Activated CD4-positive, alpha-beta T cell treated with anti-CD3 and anti-CD28 coated beads, Interleukin-2, Interleukin-4, amounts not matched to agents 100 ng/mL and 50 ng/mL, durations not matched to agents 16 hours and 8 hours (primary cell): ENCODE measurements at places on chromosomes 5 and 9.

DNA sequence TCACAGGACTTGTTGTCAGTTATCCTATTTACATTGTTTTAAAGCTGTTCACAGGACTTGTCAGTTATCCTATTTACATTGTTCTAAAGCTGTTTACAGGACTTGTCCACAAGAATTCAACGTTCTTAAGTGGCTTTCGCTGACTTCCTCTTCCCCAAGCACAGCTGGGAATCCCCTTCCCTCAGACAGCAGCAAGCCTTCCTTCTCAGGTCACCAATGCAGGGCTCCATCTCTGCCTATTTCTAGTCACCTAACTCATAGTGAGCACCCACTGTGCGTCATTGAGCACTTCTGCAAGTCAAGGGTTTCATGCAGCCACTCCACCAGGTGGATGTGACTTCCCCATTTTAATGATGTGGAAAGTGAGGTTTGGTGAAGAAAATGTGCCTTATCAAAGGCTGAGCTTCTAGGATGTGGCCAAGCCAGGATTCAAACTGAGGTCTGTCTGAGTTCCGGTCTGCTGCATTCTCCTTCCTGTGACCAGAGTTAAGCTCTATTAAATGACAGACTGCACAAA, 109.8 kb upstream of the ZNF462 start:
- DNase-seq: no peak

DNA sequence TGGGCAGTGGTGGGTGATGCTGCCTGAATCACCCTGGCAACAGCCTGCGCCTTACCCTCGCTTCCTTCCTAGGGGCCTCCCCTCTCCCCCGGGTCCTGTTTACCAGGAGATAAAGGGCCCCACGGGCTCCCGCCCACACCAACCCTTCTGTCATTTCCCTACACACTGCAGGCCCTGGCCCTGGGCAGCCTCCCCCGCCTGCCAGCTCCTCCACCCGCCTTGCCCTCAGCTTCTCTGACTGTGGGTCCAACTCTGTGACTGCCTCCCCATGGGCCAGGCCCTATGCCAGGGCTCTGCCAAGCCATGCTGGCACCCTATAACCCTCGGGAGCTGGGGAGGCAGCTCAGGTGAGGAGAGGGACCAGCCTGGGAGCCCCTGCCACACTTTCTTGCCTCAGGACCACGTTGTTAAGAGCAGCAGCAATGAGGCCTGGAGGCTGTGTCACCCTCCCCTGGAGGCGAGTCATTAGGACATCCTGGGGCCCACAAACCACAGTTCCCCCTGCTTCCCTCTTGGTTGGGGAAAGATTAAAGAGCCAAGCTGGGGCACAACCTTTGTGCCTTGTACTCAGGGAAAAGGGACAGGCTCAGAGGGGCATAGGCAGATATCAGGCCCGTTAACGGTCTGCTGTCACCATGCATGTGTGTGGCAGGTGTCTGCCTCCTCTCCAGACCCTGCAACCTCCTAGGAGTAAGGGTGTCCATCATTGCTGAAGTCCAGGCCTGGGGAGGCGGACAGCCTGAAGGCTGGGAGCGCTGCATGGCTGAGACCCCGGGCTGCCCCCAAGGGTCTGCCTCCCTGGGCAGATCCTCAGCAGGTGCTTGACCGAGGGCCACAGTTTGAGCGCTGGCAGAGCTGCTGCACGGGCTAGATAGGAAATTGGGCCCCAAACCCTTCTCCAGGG, 2.8 kb downstream of the MGAT4B start:
- DNase-seq: peak; percentile 45

- DNase-seq: no peak
Measured at GRCh38 chr5:172177176-172177575, 10.8 kb downstream of the STK10 start.

DNA sequence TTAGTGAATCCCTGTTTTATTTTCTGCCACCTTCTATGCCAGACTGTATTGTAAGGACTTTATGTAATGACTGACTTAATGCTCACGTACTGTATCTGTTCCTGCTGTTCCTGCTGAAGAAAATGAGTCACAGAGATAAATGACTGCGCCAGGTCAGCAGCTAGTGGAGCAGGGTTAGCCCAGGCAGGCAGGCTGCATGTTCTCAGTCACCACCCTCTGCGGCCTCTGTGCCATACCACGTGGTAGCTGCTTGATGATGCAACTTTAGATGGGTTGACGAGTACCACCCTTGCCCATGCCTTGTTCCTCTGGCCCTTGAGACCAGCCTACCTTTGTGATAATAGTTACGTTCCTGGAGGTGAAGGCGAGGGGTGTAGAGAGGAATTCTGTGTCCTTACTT, 161.9 kb downstream of the TRIO start:
- peak; percentile 7 for DNase-seq

- no peak for DNase-seq
Measured at GRCh38 chr5:165127941-165128340, 1622.5 kb downstream of the MAT2B start.

GRCh38 chr9:135073741-135074305, 13.6 kb upstream of the OLFM1 start:
- no peak for DNase-seq

DNA sequence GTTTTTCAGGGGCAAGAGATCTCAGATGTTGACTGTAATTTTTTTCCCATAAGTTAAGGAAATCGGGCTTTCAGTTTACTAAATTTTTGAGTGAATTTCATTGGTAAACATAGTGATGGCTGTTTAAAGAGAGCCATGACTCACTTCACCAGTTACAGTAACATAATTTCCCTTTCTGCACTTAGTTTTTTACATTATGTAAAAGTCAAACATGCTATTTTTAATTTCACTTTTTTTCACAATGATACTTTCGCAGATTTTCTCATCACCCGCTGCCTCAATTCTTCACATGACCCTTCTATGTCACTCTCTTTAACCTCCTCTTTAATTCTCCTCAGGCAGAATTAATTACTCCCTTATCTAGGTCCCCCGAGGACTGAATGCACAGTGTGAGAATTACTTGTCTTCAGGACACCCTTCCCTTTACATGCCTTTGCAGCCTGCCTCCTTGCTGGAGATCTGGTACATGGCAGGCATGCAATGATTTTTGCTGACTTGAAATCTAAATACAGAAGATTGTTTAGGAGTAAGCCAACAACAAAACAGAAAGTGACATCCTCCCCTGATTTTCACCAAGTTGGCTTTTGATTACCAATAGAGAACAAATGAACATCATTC, 217.5 kb upstream of the S1PR3 start:
- DNase-seq: no peak

GRCh38 chr5:101024299-101024698, 121.2 kb upstream of the ST8SIA4 start:
- no peak for DNase-seq

- DNase-seq: no peak
Measured at GRCh38 chr5:97854871-97855762, 672.1 kb upstream of the RIOK2 start.

DNA sequence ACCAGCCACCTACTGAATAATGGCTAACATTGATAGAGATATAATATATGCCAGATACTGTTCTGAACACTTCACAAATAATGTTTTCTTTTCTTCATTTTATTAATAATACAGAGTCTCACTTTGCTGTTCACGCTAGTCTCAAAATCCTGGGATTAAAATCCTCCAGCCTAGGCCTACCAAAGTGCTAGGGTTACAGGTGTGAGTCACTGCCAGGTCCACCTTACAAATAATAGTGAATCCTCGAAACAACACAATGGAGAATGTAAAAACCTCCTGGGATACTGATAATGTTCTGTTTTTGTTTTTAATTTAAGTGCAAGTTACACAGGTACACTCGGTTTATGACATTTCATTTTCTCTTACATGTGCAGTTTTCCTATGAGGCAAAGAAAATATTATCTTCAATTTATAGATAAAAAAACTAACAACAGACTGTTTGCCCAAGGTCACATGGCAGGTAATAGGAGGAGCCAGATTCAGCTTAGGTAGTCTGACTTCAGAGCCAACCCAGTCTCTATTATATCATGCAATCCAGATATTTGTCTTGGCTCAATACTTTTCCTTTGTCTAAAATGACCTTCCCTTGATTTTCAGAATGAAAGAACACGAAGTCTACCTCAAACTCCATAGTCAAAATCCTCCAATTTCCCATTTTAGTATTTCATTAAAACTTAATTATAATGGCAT, 7.8 kb downstream of the ZFR start:
- no peak for DNase-seq

GRCh38 chr5:139177809-139178588, 20.2 kb downstream of the SIL1 start:
- DNase-seq: no peak

DNA sequence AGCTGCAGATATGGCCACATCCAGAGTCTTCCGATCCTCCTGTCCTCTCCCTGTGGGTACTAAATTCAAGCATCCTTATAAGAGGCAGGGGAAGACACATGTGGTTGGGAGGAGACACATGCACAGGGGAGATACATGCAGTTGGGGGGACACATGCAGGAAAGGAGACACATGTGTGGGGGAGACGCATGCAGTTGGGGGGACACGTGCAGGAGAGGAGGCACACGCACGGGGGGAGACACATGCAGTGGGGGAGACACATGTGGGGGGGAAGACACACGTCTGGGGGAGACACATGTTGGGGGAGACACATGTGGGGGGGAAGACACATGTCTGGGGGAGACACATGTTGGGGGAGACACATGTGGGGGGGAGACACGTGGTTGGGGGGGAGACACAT, 21.2 kb upstream of the OLFM1 start:
- no peak for DNase-seq
